Stimulated activated CD8-positive, alpha-beta memory T cell treated with anti-CD3 and anti-CD28 coated beads, Interleukin-4, amount 100 ng/mL, for 4 hours (primary cell): ENCODE measurements at places on chromosomes 13 and 19.

- no peak for DNase-seq
Observed at GRCh38 chr13:98749501-98749900, 3.0 kb downstream of the SLC15A1 start.

DNA sequence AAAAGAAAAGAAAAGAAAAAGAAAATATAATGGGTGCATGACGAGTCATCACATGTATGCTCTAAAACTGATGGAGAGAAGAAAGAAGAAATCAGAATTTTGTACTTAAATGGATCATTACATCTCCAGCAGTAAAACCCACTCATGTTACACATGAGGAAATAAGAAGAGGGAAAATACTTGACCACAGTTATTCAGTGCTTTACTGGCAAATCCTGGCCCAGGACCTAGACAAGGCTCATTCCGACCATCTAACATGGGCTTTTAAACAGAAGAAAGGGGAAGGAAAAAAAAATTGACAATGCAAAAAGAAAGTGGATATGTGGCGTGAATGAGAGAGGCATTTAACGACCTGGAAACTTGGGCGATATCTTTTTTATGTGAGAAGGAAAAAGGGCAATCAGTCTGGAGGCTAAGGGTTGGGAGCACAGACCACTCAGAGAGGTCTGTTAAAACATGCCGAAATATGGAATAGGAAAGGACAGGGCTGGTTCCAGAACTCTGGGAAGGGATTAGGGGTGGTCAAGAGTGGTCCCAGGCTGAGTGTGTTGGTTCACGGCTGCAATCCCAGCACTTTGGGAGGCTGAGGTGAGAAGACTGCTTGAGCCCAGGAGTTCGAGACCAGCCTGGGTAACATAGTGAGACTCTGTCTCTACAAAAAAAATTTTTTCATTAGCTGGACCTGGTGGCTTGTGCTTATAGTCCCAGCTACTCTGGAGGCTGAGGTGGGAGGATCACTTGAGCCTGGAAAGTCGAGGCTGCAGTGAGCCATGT, 1.6 kb downstream of the SIGLECL1 start:
- no peak for DNase-seq

DNA sequence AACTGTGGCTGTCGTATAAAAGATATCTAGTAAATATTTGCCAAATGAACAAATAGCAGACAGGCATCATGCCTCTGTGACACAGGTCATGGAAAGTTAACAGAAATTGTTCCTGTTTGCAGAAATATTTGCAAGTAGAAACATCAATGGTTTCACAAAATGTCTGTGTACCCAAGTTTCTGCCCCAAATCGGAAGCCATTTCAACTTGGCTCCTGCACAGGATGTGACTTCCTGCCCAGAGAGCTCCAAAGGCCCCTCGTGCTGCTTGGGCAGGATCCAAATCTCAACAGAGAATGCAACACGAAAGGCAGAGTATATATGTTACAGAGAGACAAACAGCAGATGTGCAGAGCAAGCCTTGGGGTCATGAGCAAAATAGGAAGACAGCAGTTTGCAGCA, 95.5 kb upstream of the SERP2 start:
- no peak for DNase-seq

DNA sequence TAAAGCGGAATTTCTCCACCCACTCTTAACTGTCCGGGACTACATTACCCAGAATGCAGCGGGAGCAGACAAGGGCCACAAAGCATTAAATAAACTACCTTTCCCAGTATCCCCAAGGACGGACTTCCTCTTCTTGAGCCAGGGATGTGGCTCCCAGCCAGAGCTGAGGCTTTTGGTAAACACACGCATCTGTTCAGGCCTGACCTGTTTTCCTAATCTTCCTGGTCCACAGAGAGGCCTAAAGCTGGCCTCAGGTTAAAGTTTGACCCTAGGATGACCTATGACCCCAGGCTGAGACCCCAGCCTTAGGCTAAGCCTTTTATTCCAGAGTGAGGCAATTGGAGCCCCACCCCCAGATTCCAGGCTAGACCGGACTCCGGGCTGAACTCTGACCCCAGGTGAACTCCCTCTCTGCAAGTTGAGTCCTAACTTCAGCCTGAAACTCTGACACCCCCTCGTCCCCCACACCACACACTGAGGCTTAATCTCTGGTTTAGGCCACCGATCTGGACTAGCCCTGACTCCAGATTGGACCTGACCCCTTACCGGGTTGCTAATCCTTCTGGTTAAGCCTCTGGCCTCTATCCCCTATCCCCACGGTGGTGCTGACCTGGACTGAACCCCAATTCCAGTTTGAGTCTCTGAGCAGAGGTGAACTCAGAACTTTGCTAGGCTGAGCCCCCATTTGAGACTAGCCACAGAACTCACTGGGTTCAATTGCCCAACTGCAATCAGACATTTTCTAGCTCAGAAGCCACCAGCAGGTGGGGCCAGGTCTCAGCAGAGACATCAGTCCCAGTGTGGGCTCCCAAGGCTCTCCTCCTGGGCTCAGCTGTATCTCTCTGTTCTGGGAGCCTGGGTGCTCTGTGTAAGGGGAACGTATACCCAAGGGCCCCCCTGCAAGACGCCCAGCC, 750 bp upstream of the GPR108 start:
- peak; percentile 38 for DNase-seq

- DNase-seq: no peak
Observed at GRCh38 chr19:30722761-30723160, 350.6 kb downstream of the ZNF536 start.

DNA sequence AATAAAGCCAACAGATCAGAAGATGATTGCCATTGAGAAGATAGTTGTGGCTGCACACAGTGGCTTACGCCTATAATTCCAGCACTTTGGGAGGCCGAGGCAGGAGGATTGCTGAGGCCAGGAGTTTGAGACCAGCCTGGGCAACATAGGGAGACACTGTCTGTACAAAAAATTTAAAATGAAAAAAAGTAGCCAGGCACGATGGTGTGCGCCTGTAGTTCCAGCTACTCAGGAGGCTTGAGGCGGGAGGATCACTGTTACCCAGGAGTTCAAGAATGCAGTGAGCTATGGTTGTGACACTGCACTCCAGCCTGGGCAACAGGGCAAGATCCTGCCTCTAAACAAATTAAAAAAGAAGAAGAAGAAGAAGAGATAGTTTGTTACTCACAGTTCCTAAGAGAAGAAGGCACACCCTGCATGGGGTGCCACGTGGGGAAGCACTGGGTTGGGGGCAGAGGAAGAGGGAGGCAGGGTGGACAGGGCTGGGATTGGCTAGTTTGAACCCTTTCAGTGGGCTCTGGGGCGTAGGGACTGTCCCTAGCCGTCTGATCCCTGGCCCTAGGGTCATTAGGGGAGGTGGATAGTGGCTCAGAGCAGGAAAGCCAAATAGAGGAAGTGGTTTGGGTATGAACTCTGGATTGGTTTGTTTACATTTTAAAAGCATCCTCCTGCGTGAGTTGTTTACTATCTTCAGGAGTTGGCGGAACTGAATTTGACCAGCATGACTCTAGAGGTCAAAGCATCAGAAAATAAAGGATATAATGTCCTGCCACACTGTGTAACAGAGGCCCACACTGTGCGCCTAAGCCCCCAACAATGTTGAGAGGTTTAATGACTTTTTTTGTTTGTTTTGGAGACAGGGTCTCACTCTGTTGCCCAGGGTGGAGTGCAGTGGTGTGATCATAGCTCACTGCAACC, 60.5 kb upstream of the MEDAG start:
- no peak for DNase-seq

DNA sequence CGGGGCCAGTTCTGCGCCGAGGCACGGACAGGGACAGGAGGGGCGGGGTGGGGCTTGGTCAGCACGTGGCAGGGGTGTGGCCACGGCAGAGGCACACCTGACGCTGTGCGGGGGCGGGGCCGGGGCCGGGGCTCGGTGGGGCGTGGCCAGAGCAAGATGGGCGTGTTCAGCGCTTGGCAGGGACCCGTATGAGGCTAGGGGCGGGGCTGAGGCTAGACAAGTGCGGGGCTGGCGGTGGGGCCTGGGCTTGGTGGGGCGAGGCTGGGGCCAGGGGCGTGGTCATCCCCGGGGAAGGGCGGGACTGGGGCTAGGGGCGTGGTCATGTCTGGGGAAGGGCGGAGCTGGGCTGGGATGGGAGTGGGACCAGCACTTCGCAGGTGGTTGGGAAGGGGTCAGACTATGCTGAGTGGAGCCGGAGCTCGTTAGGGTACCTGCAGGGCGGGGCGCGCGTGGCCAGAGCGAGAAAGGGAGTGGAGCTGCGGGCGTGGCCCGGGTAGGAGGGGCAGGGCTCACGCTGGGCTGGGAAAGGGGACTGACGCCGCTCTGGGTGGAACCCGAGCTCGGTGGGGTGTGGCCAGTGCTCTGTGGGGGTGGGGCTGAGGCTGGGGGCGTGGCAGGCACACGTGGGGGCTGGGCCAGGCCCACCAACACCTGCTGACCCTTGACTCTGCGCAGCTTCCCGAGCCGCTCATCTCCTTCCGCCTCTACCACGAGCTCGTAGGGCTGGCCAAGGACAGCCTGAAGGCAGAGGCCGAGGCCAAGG, 12.8 kb downstream of the POLR2E start:
- peak; percentile 44 for DNase-seq

- no peak for DNase-seq
Observed at GRCh38 chr13:41930154-41930553, 30.8 kb downstream of the VWA8 start.

DNA sequence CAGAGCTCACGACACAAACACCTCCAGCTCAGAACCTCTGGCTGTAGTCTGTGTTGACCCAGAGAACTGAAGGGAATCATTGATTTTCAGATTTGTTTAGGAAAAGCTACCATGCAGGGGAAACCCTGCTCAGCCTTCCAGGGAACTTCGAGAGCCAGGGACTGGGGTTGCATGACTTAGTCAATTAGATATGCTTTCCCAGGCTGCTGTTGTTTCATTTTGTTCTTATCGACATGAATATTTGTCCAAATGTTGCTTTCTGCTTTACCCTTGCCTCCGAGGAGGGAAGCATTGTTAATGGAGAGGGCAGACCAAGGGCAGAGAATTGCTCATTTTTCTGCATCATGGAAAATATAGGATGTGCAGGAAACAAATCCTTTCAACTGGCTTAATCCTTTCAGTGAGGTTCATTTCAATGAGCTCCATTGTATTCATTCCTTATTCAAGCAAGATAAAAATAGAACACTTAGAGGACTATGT, 82.5 kb downstream of the KLF5 start:
- no peak for DNase-seq

GRCh38 chr19:13483215-13483614, 23.1 kb downstream of the CACNA1A start:
- DNase-seq: no peak

DNA sequence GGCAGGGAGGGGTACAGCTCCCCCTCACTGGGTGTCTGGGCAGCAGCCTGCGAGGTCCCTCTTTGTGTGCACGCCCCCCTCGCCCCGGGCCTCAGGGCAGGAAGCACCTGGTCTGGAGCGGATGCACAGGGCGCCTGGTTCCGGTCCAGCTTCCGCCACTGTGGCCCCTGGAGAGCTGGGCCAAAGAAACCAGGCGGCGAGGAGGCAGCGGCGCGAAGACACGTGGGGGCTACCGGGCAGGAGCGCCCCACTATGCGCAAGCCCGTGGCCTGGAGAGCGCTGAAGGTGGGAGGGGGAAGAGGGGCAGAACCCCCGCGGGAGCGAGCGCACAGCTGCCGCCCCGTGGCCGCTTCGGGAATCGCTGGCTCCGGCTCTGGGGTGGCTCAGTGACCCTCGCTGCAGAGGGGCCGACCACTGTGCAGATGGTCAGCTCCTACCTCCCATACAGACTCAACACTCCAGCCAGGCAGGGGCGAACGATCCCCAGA, 1.7 kb upstream of the LYL1 start:
- DNase-seq: no peak

DNA sequence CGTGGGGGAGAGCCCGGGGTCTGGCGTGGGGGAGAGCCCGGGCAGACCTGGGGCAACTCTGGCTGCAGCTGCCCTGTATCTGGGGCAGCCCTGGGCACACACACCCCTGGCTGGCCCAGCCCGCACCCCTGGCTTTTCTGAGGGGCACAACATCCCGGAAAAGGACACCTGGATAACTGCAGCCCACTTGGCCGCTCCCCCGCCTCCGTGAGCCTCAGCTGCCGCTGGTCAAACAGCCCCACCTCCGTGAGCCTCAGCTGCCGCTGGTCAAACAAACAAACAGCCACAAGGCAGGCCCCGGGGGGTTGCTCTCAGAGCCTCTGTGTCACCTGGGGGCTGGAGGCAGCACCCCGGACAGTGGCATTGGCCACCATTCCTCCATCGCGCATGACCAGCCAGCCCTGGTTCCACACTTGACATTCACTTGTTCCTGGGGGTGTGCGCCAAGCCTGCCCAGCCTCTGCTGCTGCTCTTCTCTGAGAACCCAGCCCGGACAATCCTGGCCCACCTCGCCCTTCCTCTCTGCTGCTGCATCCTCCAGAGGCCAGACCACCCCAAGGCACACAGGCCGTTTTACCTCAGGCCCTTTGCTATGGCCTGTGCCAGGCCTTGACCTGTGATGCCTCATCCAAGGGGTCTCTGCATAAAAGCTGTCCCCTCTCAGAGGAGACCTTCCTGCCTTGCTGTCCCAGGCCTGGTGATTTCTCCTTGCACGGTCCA, 19.9 kb downstream of the CEBPG start:
- no peak for DNase-seq

DNA sequence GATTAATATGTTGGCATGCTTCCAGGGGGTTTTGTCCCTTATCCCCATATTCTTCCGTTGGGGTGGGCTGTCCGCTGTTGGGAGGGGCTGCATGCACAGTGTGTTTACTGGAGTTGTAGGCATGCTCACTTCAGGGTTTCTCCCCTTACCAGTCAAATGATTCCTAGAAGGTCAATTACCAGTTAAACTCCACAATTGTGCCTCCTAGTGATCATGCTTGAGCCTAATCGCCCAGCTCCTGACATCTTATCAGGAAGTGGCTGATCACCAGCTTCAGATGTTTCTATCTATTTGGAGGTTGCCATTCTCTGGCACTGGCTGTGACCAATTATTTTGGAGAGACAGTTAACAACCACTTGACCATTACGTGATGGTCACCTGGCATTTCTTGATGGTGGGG, 1090.0 kb downstream of the SLITRK5 start:
- no peak for DNase-seq
